ENCODE measurements at places on chromosomes 3 and 15.

- no peak for DNase-seq
These were observed 54.6 kb upstream of the CADM2 start for GRCh38 chr3:84904212-84904611.

GRCh38 chr3:107272471-107272870 is 104.8 kb upstream of the CCDC54 start:
- no peak for DNase-seq

- DNase-seq, result no peak
These were observed 318.0 kb upstream of the CTDSPL start for GRCh38 chr3:37543666-37544065.

- DNase-seq, result no peak
These were observed 251.0 kb upstream of the MCTP2 start for GRCh38 chr15:93980261-93980911.

DNA sequence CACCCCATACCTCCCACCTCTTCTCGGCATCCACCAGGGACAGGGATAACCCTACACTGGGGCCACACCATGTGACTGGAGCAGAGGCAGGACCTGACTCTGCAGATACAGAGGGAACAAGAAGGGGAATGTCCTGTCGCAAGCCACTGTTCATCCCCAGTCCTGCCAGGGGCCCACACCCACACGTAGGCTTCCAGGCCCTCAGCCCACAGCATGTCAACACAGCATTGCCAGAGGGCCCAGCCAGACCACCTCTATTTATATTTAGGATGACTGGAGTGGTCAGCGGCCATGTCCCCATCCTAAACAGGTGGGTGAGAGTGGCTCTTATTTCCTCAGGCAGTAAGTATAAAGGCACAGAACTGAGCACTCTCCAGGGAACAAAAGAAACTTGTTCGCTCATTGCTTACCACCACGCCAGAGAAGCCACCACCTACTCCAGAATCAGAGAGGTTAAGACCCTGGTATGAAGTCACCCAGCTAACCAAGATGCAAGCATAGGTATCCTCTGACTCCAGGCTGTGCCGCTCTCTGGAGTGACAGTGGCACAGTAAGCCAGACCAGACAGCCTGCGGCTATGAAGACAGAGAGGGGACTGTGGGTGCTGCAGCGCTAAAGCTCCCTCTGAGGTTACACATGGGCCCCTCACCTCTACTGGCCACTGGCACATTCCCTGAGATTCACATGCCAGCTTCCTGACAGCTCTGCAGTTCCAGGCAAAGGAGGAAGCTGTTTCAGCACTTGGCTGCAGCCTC is 67.9 kb downstream of the LRIG1 start:
- DNase-seq, result no peak

DNA sequence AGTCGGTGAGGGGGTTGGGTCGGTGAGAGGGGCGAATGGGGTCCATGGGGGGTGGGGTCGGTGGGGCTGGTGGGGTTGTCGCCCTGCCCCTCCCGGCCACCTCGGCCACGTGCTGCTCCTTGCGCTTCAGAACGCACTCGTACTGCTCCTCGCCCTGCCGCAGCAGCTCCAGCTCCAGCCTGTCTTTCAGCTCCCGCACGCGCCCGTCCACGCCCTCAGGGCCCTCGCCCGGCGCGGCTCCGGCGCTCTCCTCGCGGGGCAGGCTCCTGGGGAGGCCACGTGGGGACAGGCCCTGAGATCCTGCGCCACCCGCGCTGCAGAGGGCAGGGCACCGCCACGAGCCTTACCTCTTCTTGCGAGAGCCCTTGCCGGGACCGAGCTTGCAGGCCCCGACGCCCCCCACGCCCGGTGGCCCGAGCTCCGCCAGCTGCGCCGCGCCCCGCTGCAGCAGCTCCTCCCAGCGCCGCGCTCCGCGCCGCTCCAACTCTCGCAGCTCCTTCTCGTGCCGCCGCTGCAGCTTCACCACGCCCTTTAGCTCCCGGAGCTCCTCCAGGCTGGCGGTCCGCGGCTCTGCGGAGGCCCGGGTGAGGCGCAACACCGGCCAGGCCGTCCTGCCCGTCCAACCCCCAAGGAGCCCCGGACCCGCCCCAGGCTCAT is 8.2 kb upstream of the ANKRD63 start:
- DNase-seq, result no peak

GRCh38 chr15:78651930-78652615 is 11.1 kb upstream of the CHRNB4 start:
- DNase-seq, result no peak

DNA sequence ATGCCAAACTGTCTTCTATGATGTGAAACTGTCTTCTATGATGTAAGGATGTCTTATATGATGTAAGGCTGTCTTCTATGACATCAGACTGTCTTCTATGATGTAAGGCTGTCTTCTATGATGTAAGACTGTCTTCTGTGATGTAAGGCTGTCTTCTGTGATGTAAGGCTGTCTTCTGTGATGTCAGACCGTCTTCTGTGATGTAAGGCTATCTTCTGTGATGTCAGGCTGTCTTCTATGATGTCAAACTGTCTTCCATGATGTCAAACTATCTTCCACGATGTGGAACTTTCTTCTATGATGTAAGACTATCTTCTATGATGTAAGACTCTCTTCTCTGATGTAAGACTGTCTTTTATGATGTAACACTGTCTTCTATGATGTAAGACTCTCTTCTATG is 27.9 kb downstream of the MGLL start:
- peak; percentile 11 for DNase-seq

DNA sequence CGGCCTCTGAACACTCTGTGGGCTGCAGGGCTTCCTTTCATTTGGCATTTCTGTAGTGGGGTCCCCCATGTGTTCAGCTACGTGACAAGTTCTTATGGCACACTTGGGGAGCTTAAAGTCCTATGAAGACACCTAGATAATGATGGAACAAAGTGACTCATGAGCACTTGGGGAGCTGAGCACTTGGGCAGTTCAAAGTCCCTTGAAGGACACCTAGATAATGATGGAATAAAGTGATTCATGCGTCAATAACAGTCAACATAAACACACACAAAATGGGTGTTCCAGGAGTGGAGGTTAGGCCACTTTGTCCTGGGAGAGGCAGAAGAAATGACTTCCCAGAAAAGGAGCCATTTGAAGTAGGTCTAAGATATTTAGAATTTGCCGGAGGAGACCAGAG is 66.6 kb downstream of the LDHAL6B start:
- no peak for DNase-seq

DNA sequence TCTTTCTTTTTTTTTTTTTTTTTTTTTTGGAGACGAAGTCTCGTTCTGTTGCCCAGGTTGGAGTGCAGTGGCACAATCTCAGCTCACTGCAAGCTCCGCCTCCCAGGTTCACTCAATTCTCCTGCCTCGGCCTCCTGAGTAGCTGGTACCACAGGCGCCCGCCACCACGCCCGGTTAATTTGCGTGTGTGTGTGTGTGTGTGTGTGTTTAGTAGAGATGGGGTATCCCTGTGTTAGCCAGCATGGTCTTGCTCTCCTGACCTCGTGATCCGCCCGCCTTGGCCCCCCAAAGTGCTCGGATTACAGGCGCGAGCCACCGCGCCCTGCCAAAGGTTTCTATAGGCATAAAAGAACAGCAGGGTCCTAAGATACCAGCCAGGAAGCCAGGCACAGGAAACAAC is 261.0 kb upstream of the CCDC54 start:
- DNase-seq, result no peak

DNA sequence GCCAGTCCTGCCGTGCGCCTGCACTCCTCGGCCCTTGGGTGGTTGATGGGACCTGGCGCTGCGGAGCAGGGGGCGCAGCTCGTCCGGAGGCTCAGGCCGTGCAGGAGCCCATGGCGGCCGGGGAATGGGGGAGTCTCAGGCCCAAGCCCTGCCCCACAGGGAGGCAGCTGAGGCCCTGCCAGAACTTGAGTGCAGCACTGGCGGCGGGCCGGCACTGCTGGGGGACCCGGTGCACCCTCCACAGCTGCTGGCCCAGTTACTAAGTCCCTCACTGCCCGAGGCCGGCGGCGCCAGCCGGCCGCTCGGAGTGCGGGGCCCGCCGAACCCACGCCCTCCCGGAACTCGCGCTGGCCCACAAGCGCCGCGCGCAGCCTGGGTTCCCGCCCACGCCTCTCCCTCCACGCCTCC is 190.9 kb upstream of the MME start:
- no peak for DNase-seq

GRCh38 chr15:48520376-48521155 is 124.9 kb downstream of the FBN1 start:
- no peak for DNase-seq

- no peak for DNase-seq
These were observed 559.8 kb upstream of the CBLB start for GRCh38 chr3:106428565-106428994.

DNA sequence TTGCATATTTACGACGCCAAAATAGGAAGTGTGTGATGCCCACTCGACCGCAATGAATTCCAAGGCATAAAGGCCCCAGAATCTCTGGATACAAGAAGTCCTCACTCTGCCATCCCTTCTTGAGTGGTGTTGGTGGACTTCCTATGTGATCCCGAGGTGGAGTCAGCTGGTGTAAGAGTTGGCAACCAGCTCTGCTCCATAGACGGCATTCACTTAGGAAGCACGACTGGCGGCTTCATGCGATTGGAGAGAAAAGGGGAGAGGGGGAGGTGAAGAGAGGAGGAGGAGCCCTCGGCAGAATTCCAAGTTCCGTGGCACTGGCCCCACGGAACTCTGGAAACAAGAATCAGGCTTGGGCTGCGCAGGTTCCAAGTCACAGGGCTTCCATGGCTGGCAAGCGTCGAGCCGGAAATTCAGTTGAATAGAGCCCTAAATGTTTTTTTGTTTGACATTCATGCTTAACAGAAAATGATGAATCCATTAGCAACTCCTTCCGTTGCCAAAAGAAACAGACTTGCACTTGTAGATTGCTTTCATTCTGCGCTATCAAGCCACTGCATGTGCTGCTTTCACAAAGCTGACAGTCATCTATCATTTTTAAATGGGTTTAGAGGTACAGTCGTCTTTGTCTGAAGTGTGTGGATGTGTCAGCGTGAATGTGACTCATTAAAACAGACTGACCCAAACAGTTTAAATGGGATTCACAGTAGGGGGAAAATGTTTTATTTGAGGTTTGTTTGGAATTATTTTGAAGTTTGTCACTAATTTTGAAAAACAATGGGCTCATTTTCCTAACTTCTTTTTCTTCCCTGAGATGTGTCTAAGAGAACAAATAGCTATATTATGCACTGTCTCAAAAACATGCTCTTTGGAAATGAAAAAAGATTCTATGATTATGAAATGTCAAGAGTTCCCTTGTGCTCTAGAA is 428.3 kb upstream of the ATP11B start:
- DNase-seq, result no peak

GRCh38 chr3:1594940-1595339 is 502.1 kb downstream of the CNTN6 start:
- DNase-seq, result no peak

DNA sequence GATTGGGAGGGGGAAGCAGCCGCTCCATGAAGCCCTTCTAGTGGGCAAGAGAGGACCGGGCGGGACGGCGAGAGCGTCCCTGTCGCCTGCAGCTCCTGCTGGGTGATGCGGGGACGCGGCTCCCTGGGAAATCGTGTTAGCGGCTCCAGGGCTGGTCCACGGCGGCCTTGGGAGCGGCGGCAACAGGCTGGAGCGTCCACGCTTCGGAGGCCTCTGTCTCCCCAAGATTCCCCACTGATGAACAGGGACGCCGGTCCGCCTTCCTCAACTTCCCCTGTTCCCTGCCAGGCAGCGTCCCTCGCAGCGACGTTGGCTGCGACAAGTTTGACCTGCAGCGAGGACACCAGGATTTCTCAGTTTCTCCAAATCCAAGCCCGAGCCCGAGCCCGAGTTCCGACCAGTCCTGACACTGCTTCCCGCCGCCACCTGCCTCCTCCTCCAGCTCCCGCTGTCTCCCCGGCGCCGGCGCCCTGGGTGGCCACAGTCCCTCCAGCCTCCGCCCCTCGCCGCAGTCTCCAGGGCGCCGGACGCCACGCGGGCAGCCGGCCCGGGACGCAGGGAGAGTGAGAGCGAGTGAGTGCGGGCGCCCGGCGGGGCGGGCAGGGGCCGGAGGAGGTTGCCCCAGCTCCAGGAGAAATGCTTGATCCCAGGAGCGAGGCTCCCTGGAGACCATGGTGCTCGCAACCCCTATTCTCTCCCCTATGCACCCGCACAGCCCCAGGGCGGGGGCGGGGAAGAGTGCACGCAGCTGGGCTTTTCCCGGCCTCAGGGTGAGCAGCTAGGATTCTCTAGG is 78.1 kb upstream of the RNF7 start:
- DNase-seq, result no peak

DNA sequence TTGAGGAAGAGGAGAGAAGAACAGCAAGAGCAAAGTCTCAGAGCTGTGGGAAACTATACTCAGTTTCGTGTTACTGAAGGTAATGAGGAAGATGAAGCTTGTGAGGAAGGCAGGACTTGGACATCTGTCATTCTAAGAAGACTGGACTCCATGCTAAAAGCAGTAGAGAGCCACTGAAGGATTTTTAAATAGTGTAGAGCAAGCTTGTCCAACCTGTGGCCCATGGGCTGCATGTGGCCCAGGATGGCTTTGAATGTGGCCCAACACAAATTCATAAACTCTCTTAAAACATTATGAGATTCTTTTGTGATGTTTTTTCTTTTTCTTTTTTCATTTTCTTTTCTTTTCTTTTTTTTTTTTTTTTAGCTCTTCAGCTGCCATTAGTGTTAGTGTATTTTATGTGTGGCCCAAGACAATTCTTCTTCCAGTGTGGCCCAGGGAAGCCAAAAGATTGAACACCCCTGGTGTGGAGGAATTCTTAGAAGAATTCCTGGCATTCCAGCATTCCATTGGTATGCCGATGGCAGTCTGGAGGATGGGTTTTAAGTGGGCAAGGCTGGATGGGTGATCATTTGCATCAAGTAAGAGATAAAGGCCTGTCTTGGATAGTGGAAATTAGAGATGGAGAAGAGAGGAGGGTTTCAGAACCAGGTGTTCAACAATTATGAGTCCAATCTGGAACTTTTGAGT is 6.9 kb upstream of the NFKBIZ start:
- no peak for DNase-seq
